ENCODE measurements at places on chromosomes 11 and 22. TPM values are rescaled to one million over a fixed set of nuclear protein-coding genes. Genes with fewer than 3 reads are reported as not detected.

DNA sequence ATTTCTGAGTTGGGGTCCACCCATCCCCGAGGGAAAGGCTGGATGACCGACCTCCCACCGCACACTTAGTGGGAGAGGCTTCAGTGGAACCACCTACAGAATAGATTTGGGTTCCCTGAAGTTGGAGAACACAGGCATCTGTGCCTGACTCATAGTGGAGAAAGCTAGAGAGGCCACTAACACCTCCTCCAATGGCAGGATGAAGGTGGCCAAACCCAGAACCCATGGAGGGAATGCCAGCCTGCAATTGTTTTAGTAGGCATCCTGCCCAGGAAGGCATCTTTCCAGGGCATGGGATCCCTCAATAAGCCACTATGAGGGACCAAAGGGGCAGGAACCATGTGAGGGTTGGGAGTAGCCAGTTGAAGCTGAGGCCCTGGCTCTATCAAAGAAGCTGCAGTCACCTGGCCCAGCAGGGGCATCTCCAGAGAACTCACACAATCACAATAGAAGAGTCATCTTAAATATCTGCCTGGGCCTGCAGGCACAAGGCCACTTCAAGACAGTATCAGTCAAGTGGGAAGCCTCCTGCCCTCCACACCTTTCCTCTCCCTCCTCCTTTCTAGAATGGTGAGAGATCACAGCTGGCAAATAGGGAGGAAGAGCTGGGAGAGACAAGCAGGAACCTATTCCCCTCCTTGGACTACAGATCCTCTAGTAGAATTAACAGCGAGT lies 124.1 kb upstream of the CSNK2A3 start:
- H3K27ac ChIP-seq = no peak overlapping the region
- no peaks in the 10 kb centered on the region for H3K27me3 ChIP-seq
- DNase-seq = no peak
- no peak overlapping the region for H3K4me3 ChIP-seq
- H3K36me3 ChIP-seq = no peaks in the 10 kb centered on the region

DNA sequence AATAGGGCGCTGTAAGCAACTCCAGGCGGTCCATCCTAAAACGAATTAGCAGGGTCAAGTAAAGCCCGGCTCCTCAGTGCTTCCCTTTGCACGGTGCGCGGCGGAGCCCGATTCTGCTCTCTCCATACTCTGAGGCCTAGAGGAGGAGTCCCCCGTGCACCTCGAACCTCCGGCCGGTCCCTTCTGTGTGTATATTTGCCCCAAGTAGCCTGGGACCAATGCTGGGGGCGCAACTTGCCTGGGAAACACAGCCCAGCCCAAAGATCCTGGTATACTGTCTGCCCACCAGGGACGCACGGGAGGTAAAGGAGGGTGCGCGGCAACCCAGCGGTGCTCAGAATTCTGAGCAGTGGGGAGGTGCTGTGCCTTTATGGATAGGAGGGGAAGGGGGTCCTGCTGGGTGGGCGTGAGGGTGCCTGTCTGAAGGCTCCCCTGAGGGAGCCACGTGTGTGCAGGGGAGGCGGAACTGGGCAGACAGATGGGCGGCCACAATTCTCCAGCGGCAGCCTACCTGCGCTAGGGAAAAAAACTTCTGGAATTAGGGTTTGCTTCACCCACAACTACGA lies 4.8 kb upstream of the TBX1 start:
- no peak for DNase-seq
- H3K27me3 ChIP-seq = peaks cover 19% of the 10 kb centered on the region
- H3K4me3 ChIP-seq = no peak overlapping the region
- H3K36me3 ChIP-seq = no peaks in the 10 kb centered on the region
- no peak overlapping the region for H3K27ac ChIP-seq

GRCh38 chr22:26865021-26865420 lies 207.6 kb downstream of the MIAT start:
- H3K4me3 ChIP-seq = no peak overlapping the region
- H3K4me1 ChIP-seq = no peaks in the 10 kb centered on the region
- no peaks in the 10 kb centered on the region for H3K36me3 ChIP-seq
- no peaks in the 10 kb centered on the region for H3K27me3 ChIP-seq

GRCh38 chr11:119717839-119718534 lies 11.0 kb downstream of the NECTIN1 start:
- no peak overlapping the region for H3K27ac ChIP-seq
- no peaks in the 10 kb centered on the region for H3K4me1 ChIP-seq
- no peak for DNase-seq
- H3K27me3 ChIP-seq = no peaks in the 10 kb centered on the region
- no peak overlapping the region for H3K4me3 ChIP-seq

DNA sequence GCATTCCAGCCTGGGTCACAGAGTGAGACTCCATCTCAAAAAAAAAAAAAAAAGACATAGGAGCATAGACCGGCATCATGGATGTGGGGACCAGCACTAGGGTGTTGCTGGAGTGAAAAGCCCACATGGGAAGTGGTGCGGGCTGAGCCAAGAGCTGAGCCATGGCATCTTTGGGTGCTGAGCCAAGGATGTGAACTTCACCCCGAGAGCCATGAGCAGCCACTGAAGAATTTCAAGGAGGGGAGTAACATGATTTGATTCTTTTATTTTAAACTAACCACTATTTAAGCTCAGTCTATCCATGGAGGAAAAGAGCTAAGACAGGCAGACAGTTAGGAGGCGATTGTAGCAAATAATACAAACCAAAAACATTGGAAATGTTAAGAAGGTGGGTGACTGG lies 57.4 kb downstream of the AHNAK start:
- no peaks in the 10 kb centered on the region for H3K36me3 ChIP-seq
- H3K4me3 ChIP-seq = no peak overlapping the region
- H3K4me1 ChIP-seq = no peaks in the 10 kb centered on the region
- no peak overlapping the region for H3K27ac ChIP-seq
- no peak for DNase-seq

DNA sequence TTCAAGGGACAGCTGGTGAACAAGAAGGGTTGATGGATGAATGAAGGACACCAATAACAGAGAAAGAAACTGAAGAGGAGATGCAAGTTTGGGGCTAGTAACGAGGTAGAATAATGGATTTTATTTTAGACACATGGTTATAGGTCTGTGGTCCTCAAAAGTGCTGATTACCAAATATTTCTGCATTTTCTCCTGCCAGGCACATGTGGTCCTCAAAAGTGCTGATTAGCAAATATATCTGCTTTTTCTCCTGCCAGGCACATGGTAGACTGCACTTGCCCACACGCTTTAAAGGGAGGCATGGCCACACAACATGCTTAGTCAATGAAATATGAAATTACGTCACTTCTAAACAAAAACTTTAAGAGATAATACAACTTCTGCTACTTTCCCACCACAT lies 373.1 kb upstream of the SYN3 start:
- no peaks in the 10 kb centered on the region for H3K36me3 ChIP-seq
- no peak for DNase-seq
- no peak overlapping the region for H3K4me3 ChIP-seq
- H3K27me3 ChIP-seq = no peaks in the 10 kb centered on the region
- no peaks in the 10 kb centered on the region for H3K4me1 ChIP-seq

GRCh38 chr22:49957826-49958365 lies 2.7 kb upstream of the PIM3 start:
- H3K36me3 ChIP-seq = peaks cover 9% of the 10 kb centered on the region
- H3K27me3 ChIP-seq = no peaks in the 10 kb centered on the region
- DNase-seq = no peak
- H3K27ac ChIP-seq = no peak overlapping the region

DNA sequence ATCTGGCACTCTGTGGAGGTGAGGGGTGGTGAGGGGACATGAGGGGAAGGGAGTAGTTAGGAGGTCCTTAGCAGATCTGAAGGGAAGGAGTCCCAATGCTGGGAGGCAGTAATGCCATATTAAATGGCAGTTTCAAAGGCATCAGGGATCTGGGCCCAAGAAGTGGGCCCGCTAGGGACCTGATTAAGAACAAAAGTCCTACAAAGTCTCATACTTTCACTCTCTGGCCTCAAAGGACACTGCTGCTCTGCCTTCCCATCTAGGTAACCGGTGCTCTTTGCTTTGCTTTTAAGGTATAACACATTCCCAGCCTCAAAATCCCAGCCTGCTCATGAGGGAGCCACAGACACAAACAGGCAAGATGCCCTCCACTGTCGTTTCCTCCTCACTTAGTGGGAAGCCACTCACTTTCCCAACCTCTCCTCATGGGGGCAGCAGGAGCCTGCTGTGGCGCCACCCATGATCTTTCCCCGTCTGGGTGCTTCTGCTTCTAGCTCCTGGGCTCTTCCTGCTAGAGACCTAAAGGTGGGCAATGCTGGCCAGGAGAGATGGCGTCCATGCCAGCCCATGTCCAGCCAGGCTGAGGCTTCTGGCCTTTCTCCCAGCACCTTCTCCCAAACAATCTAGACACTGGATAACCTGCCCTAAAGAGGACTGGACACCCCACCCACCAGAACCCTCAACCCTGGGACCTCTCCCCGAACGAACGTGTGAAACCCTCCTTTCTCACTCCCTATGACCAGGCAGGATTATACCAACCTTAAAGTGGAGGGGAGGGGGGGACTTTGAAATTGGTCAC lies 68.3 kb downstream of the PLEKHA7 start:
- no peak overlapping the region for H3K27ac ChIP-seq
- no peaks in the 10 kb centered on the region for H3K27me3 ChIP-seq
- DNase-seq = peak; percentile 62
- no peaks in the 10 kb centered on the region for H3K4me1 ChIP-seq

- no peak overlapping the region for H3K4me3 ChIP-seq
- H3K27me3 ChIP-seq = no peaks in the 10 kb centered on the region
- no peak overlapping the region for H3K27ac ChIP-seq
- DNase-seq = no peak
- H3K4me1 ChIP-seq = no peaks in the 10 kb centered on the region
- H3K36me3 ChIP-seq = no peaks in the 10 kb centered on the region
These were observed 79.1 kb upstream of the LINC01488 start for GRCh38 chr11:69402251-69402887.

- H3K27me3 ChIP-seq = peaks cover 5% of the 10 kb centered on the region
- H3K36me3 ChIP-seq = no peaks in the 10 kb centered on the region
- no peaks in the 10 kb centered on the region for H3K4me1 ChIP-seq
- peak overlapping the region; percentile 36 for H3K4me3 ChIP-seq
- peak overlapping the region; percentile 70 for H3K27ac ChIP-seq
These were observed 2.4 kb downstream of the PGR start for GRCh38 chr11:101127197-101127698.

DNA sequence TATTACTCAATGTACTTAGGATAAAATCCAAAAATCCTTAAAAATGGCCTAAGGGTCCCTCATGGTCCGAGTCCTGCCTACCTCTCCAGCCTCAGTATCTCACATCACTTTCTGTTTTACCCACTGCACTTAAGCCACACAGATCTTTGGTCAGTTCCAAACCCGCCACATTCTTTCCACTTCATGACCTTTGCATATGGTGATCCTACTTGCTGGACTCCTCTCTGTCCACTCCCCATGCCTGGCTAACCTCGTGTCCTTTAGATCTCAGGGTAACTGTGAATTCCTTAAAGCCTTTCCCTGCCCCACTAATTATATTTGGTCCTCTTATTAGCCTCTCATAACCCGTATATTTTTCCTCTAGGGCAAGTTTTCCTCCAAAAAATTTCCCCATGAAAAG lies 1.2 kb downstream of the NUP160 start:
- H3K4me3 ChIP-seq = no peak overlapping the region
- no peaks in the 10 kb centered on the region for H3K4me1 ChIP-seq
- no peak for DNase-seq
- H3K27ac ChIP-seq = no peak overlapping the region
- no peaks in the 10 kb centered on the region for H3K36me3 ChIP-seq

GRCh38 chr22:17997456-17997855 lies 26.9 kb downstream of the MICAL3 start:
- no peak overlapping the region for H3K4me3 ChIP-seq
- no peak overlapping the region for H3K27ac ChIP-seq
- DNase-seq = no peak
- H3K27me3 ChIP-seq = no peaks in the 10 kb centered on the region
- H3K4me1 ChIP-seq = peaks cover 3% of the 10 kb centered on the region

DNA sequence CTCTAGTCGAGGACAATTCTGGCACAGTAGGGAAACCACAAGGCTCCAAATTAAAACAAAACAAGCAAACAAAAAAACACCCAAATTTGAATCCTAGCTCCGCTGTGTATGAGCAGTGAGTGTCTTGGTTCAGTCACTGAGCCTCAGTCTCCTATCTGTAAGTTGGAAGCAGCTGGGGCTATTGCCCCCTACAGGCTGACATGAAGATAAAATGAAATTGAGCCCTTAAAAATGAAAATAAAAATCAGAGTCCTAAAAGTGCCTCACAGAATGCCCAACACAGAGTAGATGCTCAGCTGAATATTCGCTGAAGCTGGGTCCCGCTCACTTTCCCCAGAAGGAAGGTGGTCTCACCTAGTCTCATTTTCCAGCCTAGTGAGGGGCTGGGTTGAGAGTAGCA lies 65.2 kb downstream of the PDE2A start:
- no peak for DNase-seq
- H3K4me1 ChIP-seq = no peaks in the 10 kb centered on the region
- no peak overlapping the region for H3K27ac ChIP-seq
- H3K36me3 ChIP-seq = no peaks in the 10 kb centered on the region
- H3K27me3 ChIP-seq = peaks cover 3% of the 10 kb centered on the region

GRCh38 chr11:114052160-114052559 lies 7.4 kb upstream of the ZBTB16 start:
- no peak overlapping the region for H3K4me3 ChIP-seq
- no peak for DNase-seq
- no peaks in the 10 kb centered on the region for H3K4me1 ChIP-seq
- no peaks in the 10 kb centered on the region for H3K27me3 ChIP-seq
- no peaks in the 10 kb centered on the region for H3K36me3 ChIP-seq

DNA sequence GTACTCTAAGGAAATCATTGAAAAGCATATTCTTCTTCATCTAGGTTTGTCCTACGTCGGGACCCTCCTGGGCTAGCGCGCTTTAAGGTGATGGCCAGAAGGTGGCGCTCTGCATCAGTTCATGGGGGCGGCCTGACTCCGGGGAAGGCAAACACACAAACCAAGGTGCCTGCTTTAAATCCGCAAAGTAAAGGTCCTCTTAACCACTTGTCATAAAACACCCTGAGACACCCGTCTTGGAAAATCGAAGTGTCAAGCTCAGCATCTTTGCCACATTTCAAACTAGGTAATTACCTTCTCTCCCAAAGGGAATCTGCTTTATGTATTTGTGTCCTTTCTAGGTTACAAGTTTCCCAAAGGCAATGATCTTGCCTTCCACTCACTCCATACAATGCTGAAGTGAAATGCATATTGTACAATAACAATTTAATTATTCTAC lies 33.9 kb downstream of the LMO2 start:
- H3K27me3 ChIP-seq = no peaks in the 10 kb centered on the region
- H3K36me3 ChIP-seq = no peaks in the 10 kb centered on the region
- no peak overlapping the region for H3K27ac ChIP-seq
- H3K4me1 ChIP-seq = no peaks in the 10 kb centered on the region
- no peak overlapping the region for H3K4me3 ChIP-seq
- peak; percentile 57 for DNase-seq

TRIM49 gene
- total RNA-seq = 1.7 TPM

INS gene
- total RNA-seq = not detected

MED17 gene
- 31.4 TPM for total RNA-seq

SPI1 gene
- 13.4 TPM for total RNA-seq

PHLDA2 gene
- total RNA-seq = 20.4 TPM

FAM83F gene
- 26.2 TPM for total RNA-seq

PTPRCAP gene
- 2.9 TPM for total RNA-seq

NDUFS3 gene
- 77.7 TPM for total RNA-seq

OR4A16 gene
- total RNA-seq = not detected

OSBPL5 gene
- total RNA-seq = 50.7 TPM

OVCH2 gene
- total RNA-seq = 1.8 TPM

CASP12 gene
- 0.96 TPM for total RNA-seq

LRRC74B gene
- 0.45 TPM for total RNA-seq

GATD1 gene
- total RNA-seq = 72.3 TPM

CARD18 gene
- total RNA-seq = not detected

MPZL2 gene
- 73.7 TPM for total RNA-seq
